Activated CD4-positive, CD25-positive, alpha-beta regulatory T cell treated with anti-CD3 and anti-CD28 coated beads, Interleukin-2, amount 50 U/mL, for 16 hours (primary cell): ENCODE measurements at places on chromosomes 6 and 20.

- no peak for DNase-seq
Measured at GRCh38 chr20:7850775-7851490, 89.3 kb downstream of the HAO1 start.

DNA sequence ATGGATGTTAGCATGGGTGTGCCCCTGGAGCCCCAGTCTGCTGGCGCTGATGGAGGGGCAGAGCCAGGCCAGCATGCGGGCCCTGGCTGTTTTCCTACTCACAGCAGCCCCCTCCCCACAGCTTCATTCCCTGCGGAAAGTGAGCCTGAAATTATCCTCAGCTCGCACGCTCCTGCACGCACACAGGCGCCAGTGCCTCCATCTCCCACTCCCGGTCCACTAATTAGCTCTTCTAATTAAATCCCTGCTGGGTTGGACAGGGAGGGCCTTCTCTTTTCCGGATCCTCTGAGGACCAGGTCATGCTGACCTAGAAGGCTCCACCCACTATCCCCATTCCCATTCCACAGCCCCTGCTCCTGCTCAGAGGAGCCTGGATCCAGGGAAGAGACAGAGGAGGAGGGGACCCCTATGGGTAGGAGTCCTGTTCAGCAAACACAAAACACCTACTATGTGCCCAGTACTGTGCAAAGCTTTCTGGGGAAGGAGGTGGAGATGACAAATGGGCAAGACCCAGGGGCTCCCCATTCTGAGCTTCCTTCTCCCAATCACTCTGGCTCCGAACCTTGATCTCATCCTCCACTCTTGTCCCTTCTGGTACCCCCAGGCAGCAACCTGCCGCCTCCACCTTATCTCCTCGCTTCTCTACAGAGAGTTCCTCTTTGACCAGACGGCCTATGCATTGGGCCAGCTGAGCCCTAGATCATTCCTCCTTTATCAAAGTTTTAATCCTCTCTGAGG is 70.2 kb upstream of the CCDC167 start:
- DNase-seq = no peak

DNA sequence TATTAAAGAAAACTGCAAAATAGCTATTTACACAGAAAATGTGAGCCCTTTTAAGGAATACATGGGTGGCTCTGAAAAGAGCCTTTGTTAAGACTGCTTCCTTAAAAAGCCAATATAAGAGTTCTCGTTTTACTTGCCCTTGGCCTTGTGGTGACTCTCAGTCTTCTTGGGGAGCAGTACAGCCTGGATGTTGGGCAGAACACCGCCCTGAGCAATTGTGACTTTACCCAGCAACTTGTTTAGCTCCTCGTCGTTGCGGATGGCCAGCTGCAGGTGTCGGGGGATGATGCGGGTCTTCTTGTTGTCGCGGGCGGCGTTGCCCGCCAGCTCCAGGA is 111.5 kb downstream of the HFE start:
- no peak for DNase-seq

- DNase-seq = no peak
Measured at GRCh38 chr6:22306741-22307466, 10.1 kb upstream of the PRL start.

DNA sequence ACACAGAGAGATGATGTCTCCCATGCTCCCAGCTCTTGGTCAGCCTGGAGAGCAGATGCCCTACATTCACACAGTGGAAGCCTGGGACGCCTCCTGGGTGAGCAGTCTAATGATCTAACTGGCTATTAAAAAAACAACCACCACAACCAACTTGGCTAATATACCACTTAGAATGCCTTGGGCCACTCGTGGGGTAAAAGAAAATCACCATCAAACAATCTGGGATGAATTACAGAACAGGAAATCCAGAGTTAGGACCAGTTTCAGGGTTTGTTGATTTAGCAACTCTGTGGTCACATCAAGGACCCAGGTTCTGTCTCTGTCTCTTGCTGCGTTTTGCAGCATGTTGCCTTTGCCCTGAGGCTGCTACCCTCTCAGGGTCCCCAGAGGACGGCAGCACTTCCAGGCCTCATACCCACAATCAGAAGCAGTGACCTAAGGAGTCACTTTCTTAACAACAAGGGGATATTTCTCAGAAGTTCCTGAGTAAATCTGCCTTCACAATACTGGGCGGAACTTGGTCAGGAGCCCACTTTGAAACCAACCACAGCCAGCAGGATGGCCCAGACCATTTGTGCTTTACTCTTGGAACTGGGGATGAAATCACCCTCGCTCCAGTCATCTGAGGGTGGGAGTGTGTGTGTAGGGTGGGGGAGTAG is 118.7 kb downstream of the CLIC5 start:
- DNase-seq = no peak

GRCh38 chr20:20344476-20344875 is 23.4 kb upstream of the INSM1 start:
- DNase-seq = no peak

DNA sequence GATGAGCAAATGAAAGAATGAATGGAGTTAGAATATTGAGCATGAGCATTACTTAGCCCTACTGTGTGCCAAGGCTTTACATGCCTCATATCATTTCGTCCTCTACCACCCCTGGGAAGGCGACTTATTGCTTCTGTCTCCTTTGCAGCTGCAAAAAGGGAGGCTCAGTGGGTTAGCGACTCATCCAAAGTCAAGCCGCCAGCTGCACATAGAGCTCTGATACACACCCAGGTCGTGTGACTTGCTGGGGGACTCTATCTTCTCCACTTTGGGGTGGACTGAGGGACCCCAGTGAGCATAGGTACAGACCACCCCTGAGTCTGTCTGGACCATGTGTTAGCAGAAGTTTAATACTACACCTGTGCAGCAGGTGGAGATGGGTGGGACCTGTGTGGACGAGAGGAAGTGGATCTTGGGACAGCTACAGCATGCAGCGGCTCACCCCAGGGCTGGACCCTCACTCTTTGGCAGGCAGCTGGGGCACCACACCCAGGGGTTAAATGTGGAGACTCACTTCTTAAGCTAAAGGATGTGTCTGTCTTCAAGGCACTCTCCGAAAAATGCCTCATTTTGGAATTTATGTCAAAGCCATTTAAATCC is 36.2 kb upstream of the ANGPT4 start:
- no peak for DNase-seq

- no peak for DNase-seq
Measured at GRCh38 chr6:129329678-129330077, 380.3 kb downstream of the ARHGAP18 start.

DNA sequence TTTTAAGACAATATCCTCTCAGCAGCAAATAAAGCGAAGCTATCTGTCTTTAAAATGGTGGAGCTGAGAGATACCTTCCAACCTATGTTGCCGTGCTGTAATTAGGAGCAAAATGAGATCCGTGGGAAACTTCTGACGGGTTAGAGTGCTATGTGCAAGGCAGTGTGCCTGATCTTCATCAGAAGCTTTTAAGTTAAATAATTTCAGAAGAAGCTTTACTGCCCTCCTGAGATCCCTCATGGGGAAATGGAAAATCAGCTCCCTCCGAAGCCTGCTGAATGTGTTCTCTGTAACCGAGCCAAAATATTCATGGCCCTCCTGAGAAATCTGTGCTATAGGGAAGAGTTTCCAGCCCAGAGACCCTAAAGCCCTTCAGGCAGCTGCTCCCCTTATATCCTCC is 43.7 kb upstream of the TBC1D7 start:
- DNase-seq = no peak

DNA sequence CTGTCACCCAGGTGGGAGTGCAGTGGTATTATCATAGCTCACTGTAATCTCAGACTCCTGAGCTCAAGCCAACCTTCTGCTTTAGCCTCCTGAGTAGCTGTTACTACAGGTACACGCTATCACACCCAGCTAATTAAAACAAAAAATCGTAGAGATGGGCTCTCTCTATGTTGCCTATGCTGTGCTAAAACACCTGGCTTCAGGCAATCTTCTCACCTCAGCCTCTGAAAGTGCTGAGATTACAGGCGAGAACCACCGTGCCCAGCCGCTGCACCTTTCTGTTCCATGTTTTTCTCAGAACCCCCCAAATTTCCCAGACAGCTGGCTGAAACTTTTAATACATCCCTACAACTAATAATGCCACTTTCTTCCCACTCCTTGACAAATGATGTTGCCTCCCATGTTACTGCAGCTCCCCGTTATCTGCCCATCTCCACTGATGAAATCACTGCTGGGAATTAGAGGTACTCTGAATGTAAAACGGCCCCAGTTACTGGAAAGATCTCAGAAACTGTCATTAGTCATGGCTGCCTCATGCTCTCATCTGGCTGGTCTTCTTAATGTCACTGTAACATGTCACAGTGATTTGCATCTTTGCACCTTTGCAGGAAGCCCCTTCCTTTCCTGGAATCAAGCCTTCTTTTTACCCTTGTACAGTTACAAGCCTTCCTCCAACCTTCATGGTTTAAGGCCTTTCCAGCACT is 697.5 kb downstream of the PRKN start:
- no peak for DNase-seq

DNA sequence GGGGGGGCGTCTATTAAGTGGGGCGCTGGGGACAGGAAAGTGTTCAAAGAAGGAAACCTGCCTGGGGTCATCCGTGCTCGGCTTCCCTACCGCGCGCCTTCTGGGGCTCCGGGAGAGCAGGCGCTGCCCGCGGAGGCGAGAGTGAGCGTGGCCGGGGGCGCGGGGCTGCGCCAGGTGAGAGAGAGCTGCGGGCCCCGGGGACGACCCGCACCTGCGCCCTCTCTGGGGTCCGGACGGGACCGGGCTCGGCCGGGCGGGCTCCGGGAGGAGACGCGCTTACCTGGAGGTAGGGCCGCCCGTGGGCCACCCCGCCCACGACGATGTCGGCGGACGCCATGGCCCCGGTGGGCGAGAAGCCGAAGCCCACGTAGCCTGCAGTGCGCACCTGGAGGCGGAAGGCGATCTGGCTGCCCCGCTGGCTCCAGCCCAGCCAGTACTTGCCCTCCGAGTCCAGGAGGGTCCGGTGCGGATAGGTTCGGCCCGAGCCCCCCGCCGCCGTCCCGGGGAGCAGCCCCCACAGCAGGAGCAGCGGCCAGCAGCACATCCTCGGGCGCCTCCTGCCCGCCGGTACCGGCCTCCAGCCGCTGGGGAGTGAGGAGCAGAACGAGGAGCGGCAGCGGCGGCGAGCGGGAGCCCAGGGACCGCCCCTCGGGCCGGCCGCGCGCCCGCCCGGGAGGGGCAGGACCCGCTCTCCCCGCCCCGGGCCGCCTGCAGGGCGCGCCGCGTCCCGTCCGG is at the start of gene MOXD1:
TSS of gene MOXD1 (minus strand) at position 593 of the 735 bp plus-strand sequence. CDS start at position 544, 49 bp downstream.
- DNase-seq = no peak

DNA sequence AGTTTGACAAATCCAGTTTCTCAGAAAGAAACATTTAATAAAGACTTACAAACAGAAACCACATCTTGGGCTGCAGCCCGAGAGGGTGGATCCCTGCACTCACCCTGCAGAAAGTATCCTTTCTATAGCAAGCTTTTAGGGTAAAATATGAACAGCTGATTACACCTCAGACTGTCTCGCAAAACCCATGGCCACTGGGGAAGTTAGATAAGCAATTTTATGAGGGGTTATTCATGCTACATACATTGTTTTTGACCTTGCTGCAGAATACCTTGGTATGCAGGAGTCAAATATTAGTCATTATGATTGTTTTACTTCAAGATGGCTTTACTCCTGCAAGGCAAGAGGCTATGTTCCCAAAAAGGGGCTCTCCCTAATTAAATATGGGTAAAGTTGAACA is 126.9 kb downstream of the OR2B2 start:
- DNase-seq = no peak

GRCh38 chr20:60863548-60863947 is 388.5 kb upstream of the CDH4 start:
- DNase-seq = no peak

DNA sequence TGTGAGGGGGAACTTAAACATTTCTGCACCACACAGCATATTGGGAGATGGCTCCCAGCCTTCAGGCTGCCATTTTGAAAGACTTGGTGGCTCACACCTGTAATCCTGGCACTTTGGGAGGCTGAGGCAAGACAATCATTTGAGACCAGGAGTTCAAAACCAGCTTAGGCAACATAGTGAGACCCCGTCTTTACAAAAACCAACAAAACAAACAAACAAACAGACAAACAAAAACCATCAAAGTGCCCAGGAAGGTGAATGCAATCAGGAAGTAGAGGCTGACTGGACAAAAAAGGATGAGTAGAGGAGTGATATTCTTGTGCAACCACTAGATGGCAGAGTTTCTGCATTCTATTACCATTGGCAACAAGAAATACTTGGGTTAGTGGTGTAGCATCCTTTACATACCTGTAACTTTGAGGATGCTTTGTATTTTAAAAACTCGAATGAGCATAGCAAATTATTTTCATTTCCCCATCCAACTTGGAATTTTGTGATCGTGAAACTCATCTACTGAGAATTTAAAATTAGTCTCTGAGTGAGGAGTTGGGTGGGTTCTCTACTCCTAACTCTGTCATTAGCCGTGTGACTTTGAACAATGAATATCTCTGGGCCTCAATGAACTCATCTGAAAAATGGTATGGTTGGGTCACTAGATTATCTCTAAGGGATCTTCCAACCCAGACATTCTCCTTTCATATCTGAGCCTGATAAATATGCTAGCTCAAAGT is 84.4 kb downstream of the CRYBG1 start:
- peak; percentile 12 for DNase-seq

- DNase-seq = no peak
Measured at GRCh38 chr6:11330413-11330760, 97.9 kb upstream of the NEDD9 start.

DNA sequence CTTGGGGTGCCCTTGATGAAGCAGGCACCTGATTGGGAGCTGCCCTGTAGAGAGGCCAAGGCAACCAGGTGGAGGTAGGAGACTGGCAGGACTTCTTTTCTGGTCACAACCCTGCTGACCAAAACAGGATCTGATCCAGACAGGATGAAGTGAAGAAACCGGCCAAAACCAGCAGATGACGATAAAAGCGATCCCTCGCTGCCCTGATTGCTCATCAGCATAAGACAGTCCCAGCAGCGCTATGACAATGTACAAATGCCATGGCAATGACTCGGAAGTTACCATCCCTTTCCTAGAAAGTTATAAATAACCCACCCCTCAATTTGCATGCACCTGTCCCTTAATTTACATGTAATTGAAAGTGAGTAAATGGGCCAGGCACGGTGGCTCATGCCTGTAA is 88.4 kb upstream of the PDE10A start:
- DNase-seq = no peak

DNA sequence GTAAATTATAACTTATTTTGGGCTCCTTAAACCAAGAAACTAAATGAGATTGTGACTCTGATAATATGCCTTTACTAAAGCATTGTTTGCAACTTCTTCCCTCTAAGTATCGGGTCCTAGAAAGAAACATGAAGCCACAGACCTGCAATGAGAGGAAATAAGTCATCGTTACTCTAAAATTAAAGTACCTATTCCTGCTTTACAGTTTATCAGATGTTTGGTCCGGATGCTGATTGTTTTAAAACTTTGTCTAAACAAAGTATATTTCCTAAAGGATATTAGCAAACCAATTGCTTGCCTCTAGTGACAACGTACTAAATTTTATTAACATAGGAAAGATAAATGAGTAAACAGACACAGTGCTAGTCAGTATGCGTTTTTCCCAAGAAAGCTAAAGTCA is 216.8 kb downstream of the GJA1 start:
- DNase-seq = no peak

- DNase-seq = no peak
Measured at GRCh38 chr6:165519316-165519715, 143.7 kb downstream of the PDE10A start.

- DNase-seq = no peak
Measured at GRCh38 chr6:28251661-28252008, 434 bp downstream of the ZKSCAN4 start.

- DNase-seq = no peak
Measured at GRCh38 chr6:108799354-108799717, 48.9 kb upstream of the ARMC2 start.

GRCh38 chr20:51916244-51916643 is 113.9 kb upstream of the SALL4 start:
- no peak for DNase-seq

GRCh38 chr6:149628875-149629510 is 19.5 kb downstream of the KATNA1 start:
- no peak for DNase-seq

- no peak for DNase-seq
Measured at GRCh38 chr20:32152421-32153155, 43.1 kb downstream of the TM9SF4 start.
